ENCODE measurements at places on chromosomes 4 and X. TPM values are rescaled to one million over a fixed set of nuclear protein-coding genes. Genes with fewer than 3 reads are reported as not detected.

DNA sequence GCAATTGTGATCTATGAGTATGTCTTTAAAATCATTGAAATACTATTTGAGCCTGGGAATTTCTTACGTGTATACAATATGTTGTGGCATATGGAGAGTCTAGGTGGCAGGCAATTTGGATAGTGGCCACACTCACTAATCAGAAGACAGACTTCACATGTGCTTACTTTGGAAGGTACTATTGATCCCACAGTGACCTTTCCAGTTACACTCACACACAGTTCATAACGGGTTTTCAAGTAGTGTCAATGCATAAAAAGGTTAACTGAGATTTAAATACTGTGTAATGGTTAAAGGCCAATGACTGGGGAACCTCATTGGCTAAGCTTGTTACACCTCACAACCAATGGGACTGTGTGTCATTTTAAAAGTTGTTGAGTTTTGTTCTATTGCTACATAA, 783.2 kb downstream of the RPA4 start:
- no peaks in the 10 kb centered on the region for H3K27me3 ChIP-seq
- no peak for DNase-seq
- no peak overlapping the region for H3K4me3 ChIP-seq
- no peaks in the 10 kb centered on the region for H3K4me1 ChIP-seq
- no peaks in the 10 kb centered on the region for H3K36me3 ChIP-seq
- no peak overlapping the region for H3K27ac ChIP-seq

DNA sequence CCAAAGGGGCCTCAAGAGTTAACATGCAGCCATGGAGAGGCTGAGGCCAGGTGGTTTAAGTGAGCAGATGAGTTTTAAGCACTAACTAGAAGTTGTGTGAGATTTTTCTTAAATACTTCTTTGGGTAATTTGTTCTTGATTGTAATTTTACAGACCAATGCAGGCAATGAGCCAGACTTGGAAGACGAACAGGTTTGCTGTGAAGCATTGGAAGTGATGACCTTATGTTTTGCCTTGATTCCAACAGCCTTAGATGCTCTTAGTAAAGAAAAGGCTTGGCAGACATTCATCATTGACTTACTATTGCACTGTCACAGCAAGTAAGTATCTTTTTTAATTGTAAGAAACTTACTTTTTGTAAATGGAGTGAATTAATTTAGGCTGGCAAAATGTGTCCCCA, 103.9 kb downstream of the USP9X start:
- no peak for DNase-seq
- no peak overlapping the region for H3K4me3 ChIP-seq
- no peaks in the 10 kb centered on the region for H3K27me3 ChIP-seq
- peaks cover 9% of the 10 kb centered on the region for H3K4me1 ChIP-seq
- H3K27ac ChIP-seq, result no peak overlapping the region
- peaks cover 66% of the 10 kb centered on the region for H3K36me3 ChIP-seq

GRCh38 chrX:103362474-103362873, 6.2 kb downstream of the TCEAL9 start:
- DNase-seq, result no peak
- peaks cover 6% of the 10 kb centered on the region for H3K36me3 ChIP-seq
- H3K4me3 ChIP-seq, result no peak overlapping the region
- H3K27ac ChIP-seq, result no peak overlapping the region
- H3K27me3 ChIP-seq, result no peaks in the 10 kb centered on the region
- H3K4me1 ChIP-seq, result peaks cover 24% of the 10 kb centered on the region

DNA sequence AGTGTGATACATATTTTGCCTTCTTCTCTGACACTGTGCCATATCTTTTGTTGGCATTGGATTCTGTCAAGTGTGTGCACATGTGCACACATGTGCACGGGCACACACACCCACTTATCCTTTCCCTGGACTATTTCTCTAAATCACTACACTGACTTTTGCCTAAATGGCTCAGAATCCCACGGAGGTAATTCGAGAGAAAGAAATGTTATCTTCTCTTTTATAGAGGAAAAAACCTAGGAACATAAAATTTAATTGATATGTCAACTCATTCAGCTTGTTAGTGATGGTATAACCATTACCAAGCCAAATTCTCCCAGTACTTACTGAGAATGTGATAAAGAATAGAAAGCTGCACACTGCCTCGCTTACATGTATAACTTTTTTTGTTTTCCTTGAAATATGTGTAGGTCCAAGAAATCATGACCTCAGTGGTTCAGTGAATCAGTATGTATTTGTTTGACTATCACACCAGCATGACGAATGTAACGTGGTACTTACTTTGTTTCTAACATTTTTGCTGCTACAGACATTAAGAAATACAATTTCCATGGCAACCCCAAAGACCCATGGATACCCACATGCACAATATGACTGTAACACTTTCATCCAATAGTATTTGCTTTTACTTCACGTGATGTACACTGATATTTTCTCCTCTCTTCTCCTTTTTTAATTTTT, 163.0 kb downstream of the PCDH7 start:
- 0 out of 2 replicates have a peak, but pooled peaks cover 2% of the 10 kb centered on the region for H3K36me3 ChIP-seq
- no peak overlapping the region for H3K27ac ChIP-seq
- H3K4me3 ChIP-seq, result no peak overlapping the region

DNA sequence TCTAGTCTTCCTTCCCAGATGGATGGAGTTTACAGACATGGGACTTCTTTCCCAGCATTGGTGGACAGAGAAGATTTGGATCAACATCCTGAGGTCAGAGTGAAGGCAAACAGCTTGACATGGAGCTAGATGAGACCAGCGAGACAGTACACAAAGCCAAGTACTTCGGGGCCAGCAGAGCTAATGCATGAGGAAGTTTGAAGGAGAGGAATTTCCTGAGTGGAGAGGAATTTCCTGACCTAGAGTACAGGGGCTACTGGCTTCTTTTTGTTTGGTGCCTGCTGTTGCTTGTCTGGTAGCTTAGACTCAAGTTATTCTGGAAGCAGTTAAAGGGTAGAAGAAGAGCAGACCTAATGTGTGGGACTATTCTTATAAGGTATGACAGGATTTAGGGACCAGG, 69.1 kb upstream of the EOLA2 start:
- no peaks in the 10 kb centered on the region for H3K27me3 ChIP-seq
- no peaks in the 10 kb centered on the region for H3K36me3 ChIP-seq
- H3K4me3 ChIP-seq, result no peak overlapping the region

DNA sequence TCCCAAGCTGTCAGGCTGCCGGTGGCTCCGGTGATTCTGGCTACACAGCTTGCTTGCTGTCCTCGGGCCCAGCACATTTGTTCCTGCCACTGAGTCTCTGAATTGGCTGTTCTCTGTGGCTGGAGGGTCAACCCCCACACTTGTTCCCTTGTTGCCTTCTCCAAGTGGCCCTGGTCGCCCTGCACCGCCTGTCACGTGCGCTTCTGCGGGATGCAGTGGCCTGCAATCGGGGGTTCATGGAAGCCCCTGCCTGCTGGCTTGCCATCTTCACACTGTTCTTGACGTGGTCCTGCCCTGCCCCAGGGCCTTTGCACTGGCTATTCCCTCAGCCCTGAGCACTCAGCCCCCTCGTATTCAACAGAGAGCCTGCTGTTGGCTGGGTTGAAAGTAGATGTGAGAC, 8.1 kb downstream of the CLCN4 start:
- H3K27ac ChIP-seq, result no peak overlapping the region
- H3K36me3 ChIP-seq, result no peaks in the 10 kb centered on the region
- no peaks in the 10 kb centered on the region for H3K27me3 ChIP-seq
- H3K4me3 ChIP-seq, result no peak overlapping the region
- no peak for DNase-seq
- peaks cover 9% of the 10 kb centered on the region for H3K4me1 ChIP-seq

GRCh38 chr4:41013746-41014145, 200.6 kb downstream of the APBB2 start:
- peak; percentile 19 for DNase-seq
- H3K36me3 ChIP-seq, result no peaks in the 10 kb centered on the region
- H3K4me1 ChIP-seq, result peaks cover 14% of the 10 kb centered on the region
- no peak overlapping the region for H3K4me3 ChIP-seq

DNA sequence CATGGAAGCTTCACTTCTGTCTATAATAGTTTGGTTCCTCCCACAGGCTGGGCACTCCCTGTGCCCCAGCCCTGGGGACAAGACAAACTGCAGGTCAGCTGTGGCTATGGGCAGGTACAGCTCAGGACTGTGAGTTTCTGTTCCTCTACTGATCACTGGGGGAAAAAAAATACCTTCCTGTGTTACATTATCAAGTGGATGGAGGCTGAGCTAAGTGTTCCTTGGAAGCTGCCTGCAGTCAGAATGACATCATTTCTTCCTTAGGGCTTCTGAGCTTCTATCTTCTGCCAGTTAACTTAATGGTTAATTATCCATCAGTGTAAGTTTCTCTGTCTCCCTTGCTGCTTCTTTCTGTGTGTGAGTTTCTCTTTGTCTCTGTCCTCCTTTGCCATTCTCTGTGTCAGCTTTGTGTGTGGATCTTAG, 4.6 kb downstream of the RAB33A start:
- DNase-seq, result no peak
- no peaks in the 10 kb centered on the region for H3K36me3 ChIP-seq
- no peak overlapping the region for H3K4me3 ChIP-seq
- H3K27me3 ChIP-seq, result peaks cover 14% of the 10 kb centered on the region
- no peak overlapping the region for H3K27ac ChIP-seq

DNA sequence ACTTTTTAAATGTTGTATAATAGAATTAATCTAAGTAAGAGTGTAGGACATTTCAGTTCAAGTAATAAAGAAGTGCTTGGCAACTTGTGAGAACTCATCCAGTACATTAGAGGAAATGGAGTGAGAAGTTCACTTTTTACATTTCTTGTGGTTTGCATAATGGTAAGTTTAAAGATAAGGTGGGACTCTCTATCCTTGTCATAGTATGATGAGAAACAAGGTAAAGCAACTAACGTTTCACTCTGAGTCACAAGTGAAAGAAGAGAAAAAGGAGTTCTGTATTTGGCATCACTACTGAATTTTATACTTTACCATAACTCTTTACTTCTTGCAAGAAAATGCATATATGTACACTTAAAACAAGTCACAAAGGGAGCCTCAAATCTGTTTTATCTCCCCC, 219.4 kb downstream of the SLC4A4 start:
- no peaks in the 10 kb centered on the region for H3K27me3 ChIP-seq
- DNase-seq, result no peak
- H3K4me3 ChIP-seq, result no peak overlapping the region
- peaks cover 3% of the 10 kb centered on the region for H3K4me1 ChIP-seq

DNA sequence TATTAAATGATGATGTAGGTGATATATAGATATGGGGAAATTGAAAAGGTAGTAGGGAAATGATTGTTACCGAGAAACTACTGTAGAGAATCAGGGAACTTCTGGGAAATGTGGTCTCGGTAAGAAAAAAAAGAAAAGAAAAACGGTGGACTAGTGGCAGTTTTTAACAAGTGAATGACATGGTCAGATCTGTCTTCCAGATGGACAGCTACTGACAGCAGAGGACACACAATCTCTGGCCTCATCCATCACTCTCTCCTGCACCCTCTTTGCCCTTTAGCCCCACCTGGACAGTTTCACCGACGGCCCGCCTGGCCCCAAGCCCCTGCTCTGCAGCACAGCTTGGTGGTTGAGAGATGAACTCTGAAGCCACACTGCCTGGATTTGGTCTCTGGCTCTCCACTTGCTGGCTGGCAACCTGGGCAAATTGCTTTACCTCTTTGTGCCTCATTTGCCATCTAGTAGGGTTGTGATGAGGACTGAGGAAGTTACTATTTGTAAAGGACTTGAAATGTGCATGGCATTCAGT, 23.4 kb downstream of the RBM47 start:
- peaks cover 38% of the 10 kb centered on the region for H3K4me1 ChIP-seq
- H3K27me3 ChIP-seq, result no peaks in the 10 kb centered on the region
- H3K27ac ChIP-seq, result peak overlapping the region; percentile 85
- H3K36me3 ChIP-seq, result peaks cover 31% of the 10 kb centered on the region

AREG gene
- total RNA-seq, result 0.32 TPM

TAF7L gene
- 0.17 TPM for total RNA-seq

FATE1 gene
- not detected for total RNA-seq

MCUB gene
- 13.1 TPM for total RNA-seq

SPANXD gene
- total RNA-seq, result not detected

MAGEA8 gene
- not detected for total RNA-seq
